Cortex of kidney (tissue), 1 donor: ENCODE measurements at places on chromosomes 4 and X.

GRCh38 chrX:45400027-45400779 is 199.5 kb upstream of the DIPK2B start:
- DNase-seq, result no peak

GRCh38 chr4:187232196-187232595 is 508.5 kb upstream of the FAT1 start:
- no peak for DNase-seq

GRCh38 chr4:134327274-134328122 is 125.9 kb upstream of the PABPC4L start:
- DNase-seq, result no peak

DNA sequence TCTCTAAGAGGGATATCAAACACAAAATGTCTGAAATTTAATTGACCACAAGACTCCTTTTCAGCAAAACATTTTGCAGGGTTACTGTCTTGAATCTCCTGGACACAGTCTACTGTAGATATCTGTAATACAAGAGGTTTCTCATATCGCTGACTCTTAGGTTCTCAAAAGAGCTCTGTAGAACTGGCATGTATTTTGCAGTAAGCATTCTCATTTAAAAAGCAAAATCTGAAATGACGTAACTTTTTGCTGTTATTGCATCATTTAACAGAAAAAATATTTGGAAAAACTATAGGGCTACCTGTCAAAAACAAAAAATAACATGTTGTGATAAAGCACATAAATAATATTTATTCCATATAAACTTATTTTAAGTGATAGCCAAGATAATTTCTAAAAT is 114.2 kb downstream of the CDS1 start:
- no peak for DNase-seq

DNA sequence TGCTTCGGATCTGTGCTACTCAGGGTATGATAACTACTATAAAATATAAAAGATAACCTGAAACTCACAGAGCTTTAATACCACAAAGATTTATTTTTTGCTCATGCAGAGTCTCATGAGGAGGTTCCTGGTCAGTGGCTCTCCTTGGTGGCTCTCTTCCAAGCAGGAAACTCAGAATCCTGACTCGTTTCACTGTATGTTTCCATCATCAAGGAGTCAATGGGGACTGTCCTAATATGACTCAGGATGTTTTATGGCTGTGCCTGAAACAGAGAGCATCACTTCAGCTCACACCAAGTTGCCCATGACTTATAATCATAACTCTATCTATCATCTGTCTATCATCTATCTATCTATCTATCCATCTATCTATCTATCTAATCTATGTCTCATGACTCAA is 620.8 kb upstream of the NR3C2 start:
- no peak for DNase-seq

DNA sequence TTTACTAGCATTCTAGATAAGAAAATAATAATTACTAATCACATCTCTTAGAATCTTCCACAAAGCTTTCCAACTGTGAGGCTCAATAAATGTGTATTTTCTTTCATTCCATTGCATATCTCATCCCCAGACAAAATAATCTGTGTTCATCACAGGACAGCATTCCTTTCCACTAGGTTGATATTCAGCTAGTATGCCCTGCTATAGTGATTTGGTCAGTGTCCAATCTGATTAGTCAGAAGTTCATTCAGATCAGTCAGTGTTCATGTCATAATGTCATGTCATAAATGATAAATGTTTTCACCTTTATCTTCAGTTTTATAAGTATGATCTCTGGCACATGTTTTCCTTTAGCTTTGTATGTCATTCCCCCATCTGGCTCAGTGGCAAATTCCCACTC is 611.4 kb downstream of the KCTD8 start:
- DNase-seq, result no peak

DNA sequence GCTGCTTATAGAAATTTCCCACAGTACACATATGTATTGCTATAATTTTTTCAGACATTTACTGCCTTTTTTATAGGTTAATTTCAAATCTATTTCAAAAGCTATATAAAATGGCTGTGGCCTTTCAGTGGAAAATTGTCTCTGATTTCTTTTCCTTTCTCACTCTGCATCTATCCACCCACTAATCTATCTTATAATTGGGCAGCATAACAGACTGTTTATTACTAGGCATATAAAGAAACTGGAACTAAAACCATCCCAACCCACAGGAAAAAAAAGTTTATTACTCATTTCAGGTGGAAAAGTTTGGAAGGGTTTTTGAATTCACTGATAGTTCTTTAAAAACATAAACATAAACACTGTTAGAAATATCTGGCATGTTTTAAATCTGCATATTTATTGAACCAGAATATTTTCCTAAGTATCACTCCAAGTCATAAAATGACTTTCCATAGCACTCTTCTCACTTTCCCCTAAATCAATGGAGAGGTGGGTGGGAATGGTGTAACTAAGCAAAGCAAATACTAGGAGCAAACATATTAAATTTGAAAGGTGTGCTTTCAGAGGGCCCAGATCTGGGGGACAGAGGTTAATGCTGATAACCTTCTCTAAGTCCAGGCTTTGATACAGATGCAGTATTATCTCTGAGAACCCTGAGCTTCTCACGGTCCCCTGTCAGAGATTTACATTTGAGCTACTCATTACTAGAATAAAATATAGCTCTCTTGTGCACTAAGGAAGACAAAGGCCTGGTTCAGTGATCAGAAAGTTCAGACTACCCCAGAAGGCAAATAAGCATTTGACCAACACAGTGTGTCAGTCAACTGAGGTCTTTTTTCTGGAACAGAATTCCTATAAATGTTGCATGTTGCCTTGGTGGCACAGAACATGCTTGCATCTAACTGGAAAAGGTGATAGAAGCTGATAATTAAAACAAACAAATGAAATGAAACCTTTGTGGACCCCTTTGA is 328.3 kb downstream of the UNC5C start:
- no peak for DNase-seq

DNA sequence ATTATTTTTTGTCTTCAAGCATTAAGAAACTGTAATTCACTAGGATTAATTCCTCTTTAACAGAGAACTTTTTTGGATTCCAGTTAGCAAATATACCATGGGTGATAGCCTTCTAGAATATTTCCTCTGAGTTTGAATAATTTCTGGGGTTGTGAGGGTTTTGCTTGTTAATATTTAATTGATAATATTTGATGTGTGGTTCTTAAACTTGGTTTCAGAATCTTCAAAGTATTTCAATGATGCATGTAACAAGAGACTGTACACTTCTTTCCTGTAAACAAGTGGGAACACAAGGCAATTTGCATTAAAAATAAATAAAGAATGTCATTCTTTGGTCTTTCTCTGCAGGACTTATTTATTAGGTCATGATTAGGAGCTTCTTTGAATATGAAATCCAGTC is 9.5 kb upstream of the C4orf51 start:
- DNase-seq, result no peak

- DNase-seq, result no peak
Measured at GRCh38 chr4:180134091-180134866, 2108.9 kb upstream of the TENM3 start.

GRCh38 chr4:52263607-52264006 is 212.5 kb downstream of the SPATA18 start:
- DNase-seq, result no peak

- no peak for DNase-seq
Measured at GRCh38 chr4:118968005-118968404, 79.4 kb downstream of the SYNPO2 start.

GRCh38 chrX:87160435-87161010 is 357.1 kb upstream of the KLHL4 start:
- no peak for DNase-seq

DNA sequence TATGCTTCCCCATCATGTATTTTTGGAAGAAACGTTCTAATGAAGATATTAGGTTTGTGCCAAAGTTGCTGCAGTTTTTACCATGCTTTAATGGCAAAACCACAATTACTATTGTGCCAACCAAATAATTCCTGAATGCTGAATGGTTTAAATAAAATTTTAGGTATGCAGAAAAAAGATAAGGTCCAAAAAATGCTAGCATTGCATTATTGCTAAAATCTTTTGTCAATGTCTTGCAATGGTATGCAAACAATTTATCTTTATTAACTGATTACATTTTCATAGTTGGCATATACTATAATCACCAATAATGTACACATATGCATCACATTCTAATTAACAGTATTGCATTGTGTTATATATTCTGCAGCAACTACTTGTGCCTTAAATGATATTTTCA is 1657.4 kb upstream of the IGFBP7 start:
- no peak for DNase-seq

DNA sequence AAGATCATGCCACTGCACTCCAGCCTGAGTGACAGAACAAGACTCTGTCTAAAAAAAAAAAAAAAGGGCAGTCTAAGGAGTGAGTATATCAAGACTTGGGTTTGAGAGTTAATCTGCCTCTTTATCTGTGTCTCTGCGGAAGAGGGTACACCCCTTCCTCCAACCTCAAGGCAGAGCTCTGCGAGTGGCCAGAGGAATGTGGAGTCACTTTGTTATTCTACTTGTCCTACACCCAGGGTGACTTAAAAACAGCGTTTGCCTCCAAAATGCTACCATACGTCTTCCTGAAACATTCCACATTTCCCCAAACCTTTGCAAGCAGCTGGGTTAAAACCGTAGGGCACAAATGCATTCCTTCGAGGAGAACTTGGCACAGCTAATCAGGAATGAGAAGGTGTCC is 199.9 kb downstream of the SHOX start:
- no peak for DNase-seq

GRCh38 chr4:166895771-166896170 is 338.5 kb downstream of the SPOCK3 start:
- no peak for DNase-seq

DNA sequence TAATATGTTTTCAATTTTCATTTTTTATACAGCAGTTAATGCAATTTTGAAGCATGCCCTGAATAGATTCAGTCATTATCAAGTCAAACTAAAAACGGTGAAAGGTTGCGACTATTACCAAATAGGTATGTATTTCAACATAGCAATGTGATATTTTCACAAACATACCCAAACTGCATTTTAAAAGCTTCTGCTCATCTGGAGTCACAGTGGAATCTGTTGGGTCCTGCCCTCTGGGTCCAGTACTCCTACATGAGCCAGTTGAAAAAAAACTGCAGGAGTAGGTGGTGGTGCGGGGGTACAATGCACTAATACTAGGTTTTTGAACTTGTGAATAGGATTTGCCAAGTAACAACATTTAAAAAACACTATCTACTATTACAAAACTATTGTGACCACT is 938 bp downstream of the GPR34 start:
- DNase-seq, result no peak
